RCC 7860 (cell line): ENCODE measurements at places on chromosomes 3 and 15.
A peak's percentile ranks its signal among the peaks of the same experiment; 100 is the strongest.

- no peak for DNase-seq
Measured at GRCh38 chr3:63943678-63944077, 31.5 kb upstream of the SCAANT1 start.

DNA sequence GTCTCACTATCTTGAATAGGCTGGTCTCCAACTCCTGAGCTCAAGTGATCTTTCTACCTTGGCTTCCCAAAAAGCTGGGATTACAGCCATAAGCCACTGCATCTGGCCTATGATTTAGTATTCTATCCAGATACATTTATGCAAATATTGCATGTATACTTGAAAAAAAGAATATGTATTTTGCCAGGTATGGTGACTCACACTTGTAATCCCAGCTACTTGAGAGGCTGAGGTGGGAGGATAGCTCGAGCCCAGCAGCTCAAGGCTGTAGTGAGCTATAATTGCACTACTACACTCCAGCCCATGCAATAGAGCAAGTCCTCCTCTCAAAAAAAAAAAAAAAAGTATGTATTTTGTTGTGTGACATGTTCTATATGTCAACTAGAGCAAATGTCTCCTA, 54.4 kb downstream of the SLC15A2 start:
- DNase-seq = no peak

GRCh38 chr3:183185696-183186095, 23.2 kb upstream of the LAMP3 start:
- DNase-seq = no peak

DNA sequence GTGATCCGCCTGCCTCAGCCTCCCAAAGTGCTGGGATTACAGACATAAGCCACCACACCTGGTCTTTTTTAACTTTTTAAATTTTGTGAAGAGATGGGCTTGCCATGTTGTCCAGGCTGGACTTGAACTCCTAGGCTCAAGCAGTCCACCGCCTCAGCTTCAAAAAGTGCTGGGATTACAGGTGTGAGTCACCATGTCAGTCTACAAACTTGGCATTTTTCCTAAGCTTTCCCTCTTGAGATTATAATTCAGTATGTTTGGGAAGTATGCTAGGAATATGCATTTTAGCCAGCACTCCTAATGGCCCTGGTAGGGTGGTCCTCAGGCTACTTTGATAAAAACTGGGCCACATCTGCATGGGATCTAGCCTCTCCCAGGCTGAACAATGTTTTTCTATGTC, 4.4 kb downstream of the WDR73 start:
- DNase-seq = no peak

GRCh38 chr3:106068795-106069194, 200.0 kb upstream of the CBLB start:
- no peak for DNase-seq

GRCh38 chr3:161310649-161311423, 60.5 kb downstream of the SPTSSB start:
- no peak for DNase-seq

GRCh38 chr3:129543999-129544398, 1.0 kb downstream of the H1-8 start:
- no peak for DNase-seq

GRCh38 chr3:171700653-171701052, 109.6 kb downstream of the PLD1 start:
- DNase-seq = no peak

- no peak for DNase-seq
Measured at GRCh38 chr3:149095487-149095886, 9.2 kb upstream of the HLTF start.

GRCh38 chr3:38964646-38965045, 87.1 kb downstream of the SCN11A start:
- no peak for DNase-seq

DNA sequence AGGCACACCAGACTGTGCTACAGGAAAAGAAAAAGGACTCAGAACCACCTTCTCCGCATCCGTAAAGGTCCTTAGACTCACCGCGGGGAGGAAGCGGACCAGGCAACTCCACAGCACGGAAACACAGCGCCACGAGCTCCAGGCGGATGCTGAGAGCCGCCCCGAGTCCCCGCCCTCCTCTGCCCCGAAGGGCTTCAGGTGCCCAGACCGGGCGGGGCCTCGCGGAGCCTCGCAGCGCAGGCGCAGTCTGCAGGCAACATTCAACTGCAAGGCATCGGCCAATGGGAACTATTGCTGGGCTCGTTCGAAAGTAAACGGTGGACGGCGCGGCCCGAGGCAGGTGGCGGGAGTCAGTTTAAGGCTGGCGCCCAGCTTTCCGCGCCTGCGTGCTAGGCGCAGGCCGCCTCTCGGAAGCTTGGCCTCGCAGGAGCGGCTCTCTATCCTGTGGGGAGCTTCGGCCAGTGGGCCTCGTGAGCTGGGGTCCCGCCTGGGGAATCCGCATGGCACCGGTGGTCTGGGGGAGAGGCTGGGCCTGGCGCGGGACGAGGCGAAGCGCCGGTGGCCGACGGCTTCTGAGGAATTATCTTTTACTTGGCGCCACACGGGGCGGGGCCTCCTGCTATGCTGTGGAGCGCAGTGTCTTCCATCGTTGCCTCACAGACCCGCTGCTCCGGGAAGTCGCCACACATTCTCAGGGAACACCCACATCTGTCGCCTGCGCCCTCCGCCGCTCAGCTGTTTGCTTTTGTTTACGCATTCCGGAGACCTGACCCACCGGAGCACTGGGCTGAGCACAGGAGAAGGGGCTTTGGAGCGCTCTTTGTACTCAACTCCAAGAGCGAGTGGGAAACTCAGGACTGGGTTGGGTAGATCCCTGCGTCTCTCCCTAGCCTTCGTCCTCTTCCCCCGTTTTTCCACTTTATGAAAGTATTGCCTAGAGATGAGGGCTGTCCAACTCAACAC, at the start of gene TRIM59:
Gene TRIM59 (minus strand): TSS at position 151 of the 963 bp plus-strand sequence. CDS start 10,603 bp downstream, outside the sequence.
- DNase-seq = peak; percentile 93

GRCh38 chr3:23987356-23987755, 42.3 kb downstream of the NR1D2 start:
- DNase-seq = no peak

GRCh38 chr3:127889461-127889863, 25.6 kb upstream of the KBTBD12 start:
- DNase-seq = no peak

GRCh38 chr3:156307704-156308103, 187.3 kb downstream of the KCNAB1 start:
- peak; percentile 39 for DNase-seq

DNA sequence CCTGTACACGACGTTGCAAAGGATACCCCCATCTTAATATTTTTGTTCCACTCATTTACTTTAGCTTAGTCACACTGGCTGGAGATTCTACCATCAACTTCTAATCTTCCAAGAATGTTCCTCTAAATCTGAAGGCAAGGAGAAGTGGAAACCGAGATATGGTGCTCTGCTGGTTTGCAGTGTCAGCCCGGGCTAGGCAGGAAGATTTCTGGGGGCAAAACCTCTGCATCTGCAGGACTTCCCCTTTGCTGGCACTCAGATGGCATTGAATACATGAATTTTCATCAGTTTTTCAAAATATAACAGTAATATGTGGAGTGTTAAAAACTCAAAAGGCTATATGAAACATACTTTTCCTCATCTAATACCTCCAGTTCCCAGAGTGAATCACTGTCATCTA, 240.4 kb downstream of the RPLP1 start:
- no peak for DNase-seq

GRCh38 chr3:44019736-44020135, 221.9 kb upstream of the TOPAZ1 start:
- DNase-seq = no peak

GRCh38 chr3:123202451-123202850, 708 bp downstream of the SEC22A start:
- DNase-seq = no peak

DNA sequence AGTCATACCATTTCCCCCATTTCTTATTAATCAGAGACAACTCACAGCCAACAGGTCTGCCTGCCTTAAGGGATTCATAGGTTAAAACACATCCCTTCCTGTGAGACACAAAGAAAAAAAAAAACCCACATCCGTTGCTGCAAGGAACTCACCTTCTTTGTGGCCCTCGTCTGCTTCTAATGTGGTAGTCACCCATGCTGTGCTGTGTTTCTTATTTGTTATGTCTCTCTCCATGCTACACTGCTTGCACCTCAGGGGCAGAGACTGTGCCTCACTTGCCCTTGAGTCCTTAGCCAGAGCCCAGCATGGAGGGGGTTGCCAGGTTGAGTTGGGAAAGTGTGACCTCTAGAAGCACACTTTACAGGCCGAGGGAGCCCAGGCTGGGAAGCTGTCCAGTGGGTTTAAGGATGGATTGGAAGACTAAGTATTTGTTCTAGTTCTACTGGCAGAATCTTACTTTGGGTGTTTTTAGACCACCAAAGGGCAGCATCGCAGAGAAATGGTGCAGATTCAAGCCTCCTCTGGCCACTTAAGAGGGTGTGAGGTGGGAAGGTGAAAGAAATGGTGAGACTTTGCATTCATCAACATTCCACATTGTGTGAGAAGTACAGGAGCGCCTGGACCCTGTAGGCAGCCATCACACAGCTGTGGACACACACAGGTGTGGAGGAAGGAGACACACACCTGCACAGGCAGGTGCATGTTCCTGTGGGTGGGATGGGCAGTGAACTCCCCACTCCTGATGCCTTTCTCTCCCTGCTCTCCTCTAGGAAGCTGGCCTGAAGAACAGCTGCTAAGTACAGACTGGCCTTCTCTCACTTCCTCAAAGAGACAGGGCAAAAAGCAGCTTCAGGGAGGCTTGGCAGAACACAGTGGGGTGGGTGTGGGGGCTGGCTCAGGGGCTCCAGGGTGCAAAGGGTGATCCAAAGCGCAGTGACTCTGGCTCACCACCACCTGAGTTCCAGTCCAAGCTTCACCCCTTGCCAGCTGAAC, 48.8 kb downstream of the GLB1 start:
- no peak for DNase-seq

DNA sequence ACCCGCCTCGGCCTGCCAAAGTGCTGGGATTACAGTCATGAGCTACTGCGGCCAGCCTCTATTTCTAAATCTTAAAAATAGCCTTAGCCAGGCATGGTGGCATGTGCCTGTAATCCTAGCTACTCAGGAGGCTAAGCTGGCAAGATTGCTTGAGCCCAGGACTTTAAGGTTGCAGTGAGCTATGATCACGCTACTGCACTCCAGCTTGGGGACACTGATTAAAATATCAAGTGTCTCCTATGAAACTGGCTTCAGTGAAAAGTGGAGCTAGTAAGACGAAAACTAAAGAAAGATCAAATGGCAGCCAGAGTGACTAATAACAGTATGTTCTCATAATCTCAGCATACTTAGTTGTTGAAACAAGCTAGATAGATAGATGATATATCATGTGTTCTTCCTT, 112.5 kb downstream of the STT3B start:
- DNase-seq = no peak

GRCh38 chr3:63864008-63864964, 619 bp downstream of the ATXN7 start:
- DNase-seq = no peak

DNA sequence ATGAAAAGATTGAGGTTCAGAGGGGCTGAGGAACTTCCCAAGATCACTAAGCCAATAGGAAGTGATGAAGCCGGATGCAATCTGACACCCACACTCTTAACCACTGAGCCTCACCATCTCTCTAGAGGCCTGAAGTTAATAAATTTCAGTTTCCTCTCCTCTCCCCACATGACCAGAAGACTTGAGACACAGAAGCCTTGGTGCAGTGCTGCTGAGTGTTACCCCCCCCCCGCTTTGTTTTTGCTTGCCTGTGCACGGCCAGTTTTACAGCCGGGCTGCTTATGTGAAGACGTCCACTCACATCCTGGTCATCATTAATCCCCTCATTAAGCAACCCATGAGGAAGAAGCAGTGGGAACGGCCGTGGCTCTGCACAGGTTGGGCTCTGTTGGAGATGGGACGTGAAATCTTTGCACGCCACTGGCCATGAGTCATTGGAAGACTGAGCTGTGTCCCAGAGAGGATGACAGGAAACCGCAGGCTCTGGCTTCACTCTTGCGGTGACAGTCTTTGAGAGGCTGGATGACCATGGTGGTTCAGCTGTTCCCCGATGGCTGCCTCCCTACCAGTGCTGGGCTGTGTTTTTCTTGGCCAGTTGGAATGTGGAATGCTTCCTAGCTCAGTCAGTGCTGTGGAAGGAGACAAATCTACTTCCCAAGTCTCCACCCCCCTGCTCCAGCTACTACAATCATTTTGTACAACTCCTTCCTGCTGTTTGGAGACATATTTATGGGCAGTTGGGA, 232.6 kb upstream of the LRTM1 start:
- DNase-seq = peak; percentile 100

GRCh38 chr15:67225336-67225735, 29.1 kb downstream of the AAGAB start:
- DNase-seq = no peak

GRCh38 chr15:101391431-101391830, 96.4 kb upstream of the SNRPA1 start:
- no peak for DNase-seq

DNA sequence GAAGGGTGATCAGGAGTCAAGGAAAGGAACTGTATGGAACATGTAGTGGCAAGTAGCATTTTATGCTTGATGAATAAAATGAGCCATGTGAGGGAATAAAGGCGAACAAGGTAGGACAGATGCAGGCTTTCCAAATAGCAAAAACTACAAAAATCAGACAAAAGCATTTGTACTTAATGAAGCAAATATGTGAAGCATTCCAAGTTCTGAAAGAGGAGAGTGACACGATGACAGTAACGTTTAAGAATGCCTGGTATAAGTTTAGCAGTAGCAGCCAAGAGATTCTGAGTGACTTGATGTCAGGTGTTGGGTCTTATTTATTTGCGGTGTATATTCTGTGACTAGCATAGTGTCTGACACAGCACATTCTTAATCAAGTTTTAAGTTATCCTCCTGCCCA, 408.2 kb upstream of the RASGRP1 start:
- DNase-seq = no peak

GRCh38 chr15:67184208-67184925, 70.1 kb downstream of the AAGAB start:
- DNase-seq = no peak

DNA sequence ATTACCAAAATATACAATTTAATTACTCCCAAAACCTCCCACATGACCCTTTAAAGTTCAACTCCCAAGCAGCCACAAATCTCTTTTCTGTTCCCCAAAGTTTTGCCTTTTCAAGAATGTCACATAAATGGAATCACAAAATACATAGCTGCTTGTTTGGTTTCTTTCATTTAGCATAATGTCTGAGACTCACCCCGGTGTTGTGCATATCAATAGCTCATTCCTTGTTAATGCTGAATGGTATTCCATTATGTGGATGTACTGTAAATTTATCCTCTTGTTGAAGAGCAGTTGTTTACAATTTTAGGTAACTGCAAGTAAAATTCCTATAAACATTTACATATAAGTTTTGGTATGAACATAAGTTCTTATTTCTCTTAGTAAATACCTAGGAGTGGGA, 15.5 kb downstream of the NAA50 start:
- no peak for DNase-seq
